ENCODE measurements at places on chromosomes 1 and 21.

GRCh38 chr1:10516925-10517676, 42.4 kb downstream of the PEX14 start:
- no peak for DNase-seq

DNA sequence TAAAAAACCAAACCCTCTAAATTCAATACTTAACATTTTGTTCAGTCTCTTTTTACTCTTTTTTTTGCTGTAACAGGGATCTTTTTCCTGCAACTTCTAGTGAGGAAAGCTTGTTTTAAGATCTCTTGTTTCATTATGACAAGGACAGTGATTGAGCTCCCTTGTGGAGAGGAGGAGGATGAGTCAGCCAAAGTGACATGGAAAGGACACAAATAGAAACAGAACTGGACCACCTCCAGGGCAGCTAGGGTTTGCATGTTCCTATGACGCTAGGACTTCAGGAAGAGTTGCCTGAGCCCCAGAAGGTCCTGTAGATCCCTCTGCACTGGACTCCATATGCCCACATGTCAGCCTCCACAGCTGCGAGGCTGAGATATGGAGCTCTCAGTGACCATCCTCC, 212.6 kb upstream of the FAM78B start:
- DNase-seq, result no peak

DNA sequence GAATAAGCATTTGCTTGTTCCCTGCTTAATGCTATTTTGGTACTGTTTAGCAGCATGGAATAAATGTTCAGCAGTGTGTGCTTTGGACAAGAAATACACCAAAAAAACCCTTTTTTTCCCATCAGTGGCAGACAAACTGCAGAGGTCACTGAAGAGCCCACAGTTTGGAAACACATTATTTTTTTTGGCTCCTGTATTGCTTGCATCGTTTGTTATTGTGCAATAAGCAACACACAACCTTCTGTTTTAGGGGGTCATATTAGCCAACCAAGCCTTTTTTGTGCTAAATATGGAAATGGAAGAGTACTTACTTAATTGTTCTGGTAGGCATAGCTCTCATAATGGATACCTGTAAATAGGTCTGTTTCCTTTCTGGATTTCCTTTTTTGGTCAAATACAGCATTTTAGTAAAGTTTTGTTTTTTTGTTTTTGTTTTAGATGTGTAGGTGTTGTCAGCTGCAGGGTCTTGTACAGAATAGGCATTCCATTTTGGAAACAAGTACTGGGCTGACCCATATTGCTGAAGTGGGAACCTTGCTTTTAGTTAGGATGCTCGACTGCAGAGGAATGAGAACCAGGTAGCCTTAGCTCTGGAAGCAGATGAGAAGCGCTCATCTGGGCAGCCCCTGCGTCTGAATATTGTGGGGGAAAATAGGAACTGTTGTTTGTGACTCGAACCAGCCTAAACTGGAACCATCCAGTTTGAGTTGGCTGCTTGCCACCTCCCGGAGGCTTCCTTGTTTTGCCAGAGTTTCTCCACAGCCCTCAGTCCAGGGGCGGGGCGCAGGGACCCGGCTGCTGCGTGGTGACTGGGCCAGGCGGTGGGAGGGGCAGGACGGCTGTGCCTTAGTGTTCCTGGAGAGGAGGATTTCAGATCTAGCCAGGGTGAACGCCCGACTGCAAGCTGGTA, 38.4 kb downstream of the SPEN start:
- DNase-seq, result peak; percentile 24

- DNase-seq, result peak; percentile 77
These were observed at the start of gene IRF2BP2 for GRCh38 chr1:234610061-234610665. IRF2BP2 (minus strand) TSS chr1:234610178; CDS start chr1:234609494, 684 bp downstream.

GRCh38 chr1:155309423-155310021, 856 bp downstream of the FDPS start:
- DNase-seq, result no peak

DNA sequence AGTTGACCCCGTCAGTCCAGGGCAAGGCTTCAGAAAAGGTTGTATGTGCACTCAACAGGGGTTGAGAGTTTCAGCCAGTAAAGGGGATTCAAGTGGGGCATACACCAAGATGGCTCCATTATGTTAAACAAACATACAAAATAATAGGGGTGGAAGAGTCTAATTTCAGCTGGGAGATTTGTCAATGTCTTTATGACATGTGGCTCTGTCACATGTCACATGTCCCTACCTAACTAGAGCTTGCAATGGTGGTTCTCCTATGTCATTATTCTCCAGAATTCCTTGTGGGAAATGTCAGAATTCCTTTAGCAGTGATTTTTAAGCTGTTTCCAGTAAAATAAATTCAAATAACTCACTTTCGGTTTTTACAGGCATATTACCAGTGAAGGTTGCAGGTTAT, 392.0 kb upstream of the ADGRL4 start:
- no peak for DNase-seq

DNA sequence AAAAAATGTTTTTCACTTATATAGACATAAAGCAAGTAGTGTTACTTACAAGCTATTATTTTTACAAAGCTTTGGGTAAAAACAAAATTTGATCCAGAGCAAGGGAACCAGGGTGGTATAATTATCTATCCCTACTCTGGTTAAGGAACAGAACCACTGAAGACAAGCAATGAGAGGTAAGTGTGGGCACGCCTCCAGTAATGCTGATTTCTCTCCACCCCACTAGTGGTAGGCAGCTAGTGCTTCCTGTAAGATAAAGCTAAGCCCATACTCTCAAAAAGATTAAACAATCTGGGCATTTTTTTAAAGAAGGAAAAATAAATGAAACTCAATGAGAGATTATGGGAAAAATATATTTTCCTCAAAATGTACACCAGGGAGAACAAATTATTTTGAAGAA, 22.1 kb downstream of the TFB2M start:
- DNase-seq, result no peak

GRCh38 chr21:33902349-33902748, 13.3 kb downstream of the ATP5PO start:
- DNase-seq, result no peak

- DNase-seq, result peak; percentile 88
These were observed 810 bp downstream of the SLC19A1 start for GRCh38 chr21:45541221-45542039.

- DNase-seq, result no peak
These were observed 32.1 kb downstream of the AK2 start for GRCh38 chr1:33004613-33005012.

DNA sequence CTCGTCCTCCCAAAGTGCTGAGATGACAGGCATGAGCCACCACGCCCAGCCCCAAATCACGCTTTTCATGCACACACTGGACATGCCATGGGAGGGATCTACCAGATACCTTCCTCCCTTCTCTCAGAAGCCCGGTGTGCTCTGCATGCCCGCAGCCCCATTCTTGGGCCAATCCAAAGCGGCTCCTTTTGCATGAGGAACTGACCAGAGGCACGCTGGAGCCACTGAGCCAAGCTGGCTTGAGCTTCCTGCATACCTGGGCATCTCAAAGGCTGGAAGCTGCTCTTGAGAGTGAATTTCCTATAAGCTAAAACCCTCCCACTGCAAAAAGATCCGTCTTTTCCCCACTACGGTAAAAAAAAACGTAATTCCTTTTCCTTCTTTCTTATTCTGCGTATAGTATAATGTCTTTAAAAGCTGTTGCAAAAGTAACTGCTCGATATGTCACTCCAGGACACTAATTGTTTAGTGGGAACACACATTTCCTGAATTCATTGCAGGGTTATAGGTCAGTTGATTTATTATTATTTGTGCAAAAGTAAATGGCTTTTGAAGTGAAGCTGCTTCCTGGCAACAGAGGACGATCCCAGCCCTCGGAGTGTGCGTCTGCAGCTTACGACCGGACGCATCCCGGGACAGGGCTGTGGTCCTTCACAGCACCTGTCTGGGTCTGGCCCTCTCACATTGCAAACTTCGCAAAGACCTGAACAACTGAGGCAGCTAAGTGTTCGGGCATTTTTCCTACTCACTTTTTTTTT, 61.8 kb upstream of the ETS2 start:
- DNase-seq, result no peak

DNA sequence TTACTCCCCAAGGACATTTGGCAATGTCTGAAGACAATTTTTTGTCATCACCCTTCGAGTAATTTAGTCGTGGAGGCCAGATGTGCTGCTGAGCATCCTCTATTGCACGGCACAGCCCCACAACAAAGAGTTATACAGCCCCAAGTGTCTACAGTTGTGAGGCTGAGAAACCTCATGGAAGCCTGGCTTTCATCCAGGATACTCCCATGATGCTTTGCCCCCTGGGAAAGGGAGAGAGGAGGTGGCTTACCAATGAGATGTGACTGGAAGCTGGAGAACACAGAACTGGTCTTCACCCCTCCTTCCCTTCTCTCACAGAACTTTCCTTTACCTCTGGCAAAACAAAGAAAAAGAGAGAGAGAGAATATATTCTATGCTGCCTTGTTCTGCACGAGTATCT, 150.9 kb upstream of the VAMP3 start:
- no peak for DNase-seq

GRCh38 chr1:230950404-230950803, 28.3 kb downstream of the TTC13 start:
- DNase-seq, result no peak

DNA sequence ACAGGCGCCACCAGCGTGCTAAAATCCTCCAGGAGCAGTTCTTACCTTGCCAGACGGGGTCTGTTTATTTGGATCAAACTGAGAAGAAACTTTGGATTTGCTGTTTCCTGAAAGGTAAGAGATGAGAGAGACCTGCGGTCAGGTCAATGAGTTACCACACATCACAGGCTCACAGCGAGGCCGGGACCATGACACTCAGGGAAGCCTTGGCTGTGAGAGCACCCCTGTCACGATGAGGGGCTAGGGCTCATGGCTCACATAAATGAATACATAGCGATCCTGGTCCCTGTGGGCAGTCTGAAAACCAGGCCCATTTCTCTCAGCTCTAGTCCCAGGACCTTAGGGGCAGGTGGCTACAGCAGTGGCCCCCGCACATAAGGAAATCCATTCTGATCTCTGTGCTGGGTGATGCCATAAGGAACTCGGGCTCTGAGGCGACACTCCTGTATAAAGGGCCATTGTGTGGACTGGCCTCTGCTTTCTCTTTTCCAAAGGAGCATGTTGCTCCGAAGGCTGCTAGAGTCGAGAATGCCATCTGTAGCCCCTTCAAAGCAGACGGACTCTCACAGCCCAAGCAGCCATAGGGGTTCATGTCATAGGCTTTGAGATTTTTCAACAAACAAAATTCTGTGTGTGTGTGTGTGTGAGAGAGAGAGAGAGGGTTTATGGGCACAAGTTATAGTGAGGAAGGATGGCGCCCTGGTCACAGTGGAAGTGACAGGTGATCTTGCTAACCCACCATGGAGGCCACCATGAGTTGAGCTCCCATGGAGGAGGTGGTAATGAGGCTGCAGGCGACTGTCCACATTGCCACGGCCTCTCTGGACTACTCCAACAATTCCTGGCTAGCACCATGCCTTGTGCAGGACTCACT, 9.0 kb upstream of the SRM start:
- no peak for DNase-seq

DNA sequence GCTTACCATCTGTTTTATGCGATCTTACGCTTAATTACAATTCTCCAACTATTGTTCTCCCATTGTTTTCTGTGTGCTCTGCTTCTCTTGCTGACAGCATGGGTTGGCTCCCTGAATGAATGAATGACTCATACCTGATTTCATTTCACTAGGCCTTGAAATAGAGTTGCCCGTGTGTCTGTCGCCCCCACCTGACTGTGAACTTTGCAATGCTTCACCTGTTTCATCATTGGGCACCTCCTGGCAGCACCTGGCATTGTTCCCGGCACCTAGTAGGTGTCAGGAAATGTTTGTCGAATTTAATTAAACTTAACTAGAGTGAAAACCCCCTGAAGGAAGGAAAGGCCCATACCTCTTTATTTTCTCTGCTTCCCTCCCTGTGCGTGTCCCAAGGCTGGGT, 120.5 kb upstream of the KLHDC7A start:
- no peak for DNase-seq

GRCh38 chr21:18424276-18424675, 20.7 kb upstream of the TMPRSS15 start:
- no peak for DNase-seq

DNA sequence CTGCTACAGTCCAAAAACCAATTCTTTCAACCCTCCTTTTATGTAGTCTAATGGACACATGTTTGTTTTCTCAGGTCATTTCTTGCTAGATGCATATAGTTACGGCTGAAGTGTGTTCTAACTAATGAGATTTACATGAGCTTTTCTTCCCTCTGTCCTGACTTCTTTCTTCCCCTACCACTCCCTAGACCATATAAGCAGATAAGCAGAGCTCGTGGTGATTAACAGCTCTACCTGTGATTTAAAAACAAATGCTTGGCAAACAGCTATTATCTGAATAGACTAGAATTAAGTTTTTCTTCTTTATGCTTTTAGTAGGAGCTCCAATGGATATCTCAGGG, 18.6 kb downstream of the KHDRBS1 start:
- no peak for DNase-seq

- no peak for DNase-seq
These were observed 16.7 kb upstream of the ACBD3 start for GRCh38 chr1:226203240-226203639.

DNA sequence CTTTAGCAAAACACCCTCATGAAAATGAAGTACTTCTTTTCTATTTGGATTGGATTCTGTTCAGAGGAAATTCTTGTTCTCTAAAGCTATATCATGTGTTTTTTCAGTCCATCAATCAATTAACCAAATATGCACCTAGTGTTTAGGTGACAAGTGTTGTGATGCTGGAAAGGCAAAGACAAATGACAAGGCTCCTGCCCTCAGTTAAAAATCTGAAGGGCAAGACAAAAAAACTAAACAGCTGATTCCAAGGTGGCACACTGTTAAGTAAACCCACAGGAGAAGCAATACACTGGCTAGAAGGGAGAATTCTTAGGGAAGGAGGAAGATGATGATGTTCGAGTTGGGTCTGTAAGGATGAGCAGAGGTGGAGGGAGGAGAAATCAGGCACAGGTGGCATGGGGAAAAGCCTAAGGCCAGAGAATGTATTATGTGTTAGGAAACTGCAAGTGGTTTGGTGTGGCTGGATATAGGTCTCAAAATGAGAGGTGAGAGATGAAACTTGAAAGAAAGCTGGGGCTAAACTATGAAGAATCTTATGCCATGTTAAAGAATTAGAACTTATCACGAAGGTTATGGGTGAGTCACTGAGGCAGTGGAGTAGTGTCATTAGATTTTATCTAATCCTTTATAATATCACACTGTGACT, 51.8 kb upstream of the GFI1 start:
- peak; percentile 20 for DNase-seq
